ENCODE measurements at places on chromosomes 4 and X.

- no peak for DNase-seq
These were observed 57.7 kb downstream of the PCGF3 start for GRCh38 chr4:763191-763810.

DNA sequence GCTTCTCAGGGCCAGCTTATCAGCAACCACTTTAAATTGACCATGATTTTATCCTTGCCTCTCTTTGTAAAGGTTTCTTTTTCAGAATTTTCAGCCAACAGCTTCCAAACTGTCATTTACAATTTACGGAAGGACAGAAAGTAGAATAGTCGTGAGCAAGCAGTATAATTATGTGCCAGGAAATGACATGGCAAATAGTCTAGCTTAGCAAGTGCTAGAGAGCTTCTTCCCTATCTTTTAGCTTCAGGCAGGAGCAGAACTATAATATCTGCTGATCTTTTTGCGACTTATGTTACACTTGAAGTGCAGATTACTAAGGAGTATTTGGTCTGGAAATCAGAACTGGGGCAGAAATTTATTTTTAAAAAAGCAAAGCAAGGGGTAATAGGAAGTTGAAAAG lies 123.0 kb upstream of the AP1S2 start:
- no peak for DNase-seq

DNA sequence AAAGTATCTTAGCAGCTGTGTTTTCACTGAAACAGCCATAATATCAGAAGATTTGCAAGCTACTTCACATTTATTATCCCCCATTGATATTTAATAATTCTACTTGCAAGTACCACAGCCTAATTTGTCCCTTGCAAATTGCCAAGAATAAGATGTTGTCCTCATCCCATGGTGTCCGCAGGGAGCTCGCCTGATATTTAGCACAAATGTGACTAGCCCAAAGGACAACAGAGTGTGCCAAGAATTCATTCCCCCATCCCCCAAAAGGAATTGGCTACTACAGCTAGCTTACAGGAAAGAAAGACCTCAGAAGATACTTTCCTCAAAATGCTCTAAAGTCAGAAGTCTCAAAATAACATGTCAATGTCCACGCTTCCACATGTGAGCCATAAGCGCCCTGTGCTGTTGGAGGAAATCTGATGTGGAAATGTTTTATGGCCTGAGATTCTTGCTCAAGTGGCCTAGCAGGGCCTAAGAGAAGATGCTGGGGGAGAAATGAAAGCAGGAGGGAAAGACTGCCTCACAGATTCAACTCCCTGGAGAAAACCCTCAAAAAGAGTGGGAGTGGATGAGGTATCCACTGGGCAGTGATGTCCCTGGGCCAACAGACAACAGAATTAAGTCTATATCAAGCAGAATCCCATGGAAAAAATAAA lies 111.4 kb downstream of the SH3KBP1 start:
- DNase-seq = no peak

DNA sequence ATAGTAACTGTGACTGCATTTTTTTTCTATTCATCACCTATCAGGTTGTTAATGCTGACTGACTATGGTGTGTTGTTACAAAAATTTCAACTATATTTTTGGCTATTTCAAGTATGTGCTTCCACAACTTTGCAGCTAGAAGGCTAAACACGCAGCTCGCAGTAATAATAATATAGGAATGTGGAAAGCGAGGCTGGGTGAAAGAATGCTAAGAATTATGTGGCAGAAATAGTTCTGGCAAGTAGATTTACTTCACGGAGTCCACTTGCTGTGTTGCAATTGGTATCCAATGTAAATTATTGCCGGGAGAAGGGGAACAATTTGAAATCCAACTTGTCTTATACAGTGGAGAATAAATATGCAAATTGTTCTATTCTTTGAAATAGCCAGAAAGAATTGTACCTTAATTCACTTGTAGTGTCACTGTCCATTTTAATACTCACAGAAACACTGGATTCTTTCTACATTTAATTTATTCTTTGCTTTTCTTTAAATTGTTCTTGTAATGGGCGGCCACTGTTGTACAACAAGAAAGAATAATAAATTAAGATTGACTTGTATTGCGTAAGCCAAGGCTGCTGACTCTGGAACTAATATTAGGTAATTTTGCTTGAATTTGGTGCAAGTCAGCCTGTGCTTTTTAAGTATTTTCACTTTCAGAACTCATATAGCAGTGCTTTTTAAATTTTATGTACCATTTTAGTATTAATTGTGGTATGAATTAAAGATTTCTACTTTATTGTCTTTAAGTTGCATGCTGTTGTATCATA lies 154.9 kb downstream of the FRMPD4 start:
- no peak for DNase-seq

DNA sequence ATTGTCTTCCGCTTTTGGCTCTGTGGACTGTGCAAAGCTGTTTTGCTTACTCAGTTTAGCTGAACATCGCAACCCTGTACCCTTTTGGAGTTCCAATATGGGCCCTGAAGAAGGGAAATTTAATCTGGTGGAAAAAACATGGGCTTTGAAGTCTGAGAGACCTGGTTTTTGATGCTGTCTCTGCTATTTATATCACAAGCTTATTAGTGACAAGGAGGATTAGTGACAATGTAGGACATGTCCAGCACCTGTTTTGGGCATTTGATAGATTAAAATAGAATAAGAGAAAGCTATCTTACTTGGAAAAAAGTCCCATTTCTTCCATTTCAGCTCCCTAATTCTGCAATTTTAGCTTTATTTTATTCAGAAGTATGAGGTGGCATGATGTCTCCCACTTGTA lies 417.3 kb downstream of the SPRY1 start:
- no peak for DNase-seq

DNA sequence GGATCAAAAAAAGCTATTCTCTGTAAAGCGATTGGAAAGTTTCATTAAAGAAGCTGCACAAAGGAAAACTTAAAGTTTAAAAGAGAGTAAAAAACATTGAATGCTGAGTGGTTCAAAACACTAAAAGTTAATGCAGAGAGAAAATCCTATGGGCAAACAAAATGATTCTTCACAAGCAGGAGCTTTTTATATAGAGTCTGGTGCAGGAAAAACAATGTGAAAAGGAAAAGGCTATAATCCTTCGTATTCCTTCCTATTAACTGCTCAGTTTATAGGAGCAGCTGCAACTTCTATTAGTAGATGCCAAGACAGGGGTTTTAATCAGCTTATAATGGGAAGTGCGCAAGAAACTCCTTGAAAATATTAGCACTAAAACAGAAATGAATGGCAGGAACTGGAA lies 100.7 kb downstream of the PDGFC start:
- no peak for DNase-seq

GRCh38 chr4:110926841-110927400 lies 304.0 kb upstream of the PITX2 start:
- no peak for DNase-seq

DNA sequence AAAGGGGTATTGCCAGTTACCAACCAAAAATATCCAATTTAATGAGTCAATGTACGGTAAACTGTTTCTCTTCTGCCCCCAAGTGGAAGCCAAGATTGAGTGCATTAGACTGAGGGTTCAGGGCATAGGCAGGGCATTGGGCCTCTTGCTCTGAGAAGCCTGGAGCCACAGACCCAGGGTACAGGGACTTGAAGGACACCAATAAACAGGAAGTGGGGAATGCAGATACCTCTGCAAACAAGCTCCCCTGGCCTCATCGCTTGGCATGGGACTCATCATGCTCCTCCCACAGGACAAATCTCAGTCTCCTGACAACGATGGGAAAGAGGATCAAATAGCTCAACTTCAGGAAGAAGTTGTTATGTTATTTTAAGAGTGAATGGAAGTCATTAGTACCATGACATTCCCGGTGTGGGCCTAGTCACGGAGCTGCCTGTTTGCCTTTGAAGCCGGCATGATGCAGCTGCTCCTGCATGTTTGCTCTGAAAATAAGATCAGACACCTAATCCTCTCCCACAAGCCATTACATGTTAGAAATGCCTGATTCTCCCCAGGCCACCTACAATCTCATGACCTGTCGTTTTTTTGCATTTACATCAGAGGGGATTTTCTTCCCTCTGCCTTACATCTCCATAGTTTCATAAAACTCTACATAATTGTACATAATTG lies 224.2 kb downstream of the RCHY1 start:
- DNase-seq = no peak

DNA sequence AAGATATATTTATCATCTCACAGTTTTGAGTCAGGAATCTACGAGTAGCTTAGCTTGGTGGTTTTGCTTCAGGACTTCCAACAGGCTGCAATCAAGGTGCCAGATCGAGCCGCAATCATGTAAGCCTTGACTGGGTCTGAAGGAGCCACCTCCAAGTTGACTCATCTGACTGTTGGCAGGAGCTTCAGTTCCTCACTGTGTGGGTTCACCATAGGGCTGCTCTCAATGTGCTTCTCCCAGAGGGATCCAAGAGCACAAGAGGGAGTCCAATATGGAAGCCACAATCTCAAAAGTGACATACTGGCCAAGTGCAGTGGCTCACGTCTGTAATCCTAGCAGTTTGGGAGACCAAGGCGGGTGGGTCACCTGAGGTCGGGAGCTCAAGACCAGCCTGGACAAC lies 26.5 kb downstream of the DCHS2 start:
- DNase-seq = no peak

- DNase-seq = no peak
These were observed 234.3 kb downstream of the LAS1L start for GRCh38 chrX:65300104-65300809.

DNA sequence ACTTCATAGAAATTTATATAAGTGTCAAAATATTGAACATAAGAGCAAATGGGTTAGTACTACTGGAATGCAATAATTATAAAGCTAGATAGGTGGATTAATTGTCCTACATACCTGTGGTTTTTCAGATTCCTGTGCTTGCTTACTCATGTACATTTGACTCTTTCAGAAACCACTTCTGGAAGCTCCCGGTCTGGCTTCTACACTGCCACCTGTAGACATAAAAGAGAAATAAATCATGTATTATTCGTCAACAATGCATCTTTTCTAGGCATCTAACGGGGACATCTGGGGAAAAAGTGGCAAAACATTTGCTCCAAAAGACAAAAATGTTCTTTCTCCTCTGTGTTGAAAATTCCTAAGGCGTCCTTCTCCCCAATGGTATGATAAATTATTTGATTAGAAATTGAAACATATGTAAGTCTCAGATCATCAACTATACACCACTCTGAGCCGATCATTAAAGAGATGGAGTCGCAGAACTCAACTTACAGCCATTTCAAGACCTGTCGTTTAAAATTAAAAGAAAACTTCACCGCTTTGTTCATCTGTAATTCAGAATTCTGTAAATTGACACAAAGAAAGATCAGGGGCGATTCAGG lies 648.7 kb upstream of the DIPK2B start:
- no peak for DNase-seq

DNA sequence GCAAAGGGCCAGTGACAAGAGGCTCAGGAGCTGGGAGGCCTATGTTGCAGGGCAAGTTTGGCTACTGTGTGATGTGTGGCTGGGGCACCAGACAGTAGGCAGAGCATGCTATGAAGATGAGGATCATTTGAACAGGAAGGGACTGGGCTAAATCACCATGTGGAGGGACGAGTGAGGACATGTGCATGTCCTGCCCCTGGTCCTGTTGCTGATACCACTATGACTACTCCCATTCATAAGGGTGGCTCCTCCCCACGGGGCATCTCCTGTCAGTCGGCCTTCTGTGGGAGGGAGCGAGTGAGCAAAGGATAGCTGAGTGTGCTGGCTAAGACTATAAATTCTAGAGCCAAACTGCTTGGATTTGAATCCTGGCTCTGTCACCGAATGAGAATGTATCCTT lies 139.2 kb downstream of the TMEM164 start:
- no peak for DNase-seq

GRCh38 chr4:172134521-172134920 lies 321.3 kb downstream of the GALNTL6 start:
- DNase-seq = no peak

- no peak for DNase-seq
These were observed 2.7 kb upstream of the TMEM271 start for GRCh38 chr4:578451-579443.

DNA sequence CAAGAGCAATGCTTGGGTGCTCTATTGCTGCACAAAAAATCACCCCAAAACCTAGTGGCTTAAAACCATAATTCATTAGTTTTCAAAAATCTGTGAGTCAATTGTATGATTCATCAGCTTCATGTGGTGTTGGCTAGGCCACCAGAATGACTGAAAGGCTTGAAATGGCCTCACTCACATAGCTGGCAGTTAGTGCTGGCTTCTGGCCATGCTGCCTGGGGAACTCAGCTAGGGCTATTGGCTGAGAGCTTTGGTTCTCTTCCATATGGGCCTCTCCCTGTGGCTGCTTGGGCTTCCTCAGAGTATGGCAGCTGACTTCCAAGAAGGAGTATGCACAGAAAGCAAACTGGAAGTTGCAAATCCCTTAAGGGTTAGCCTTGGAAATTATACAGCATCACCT lies 3.1 kb upstream of the MTMR1 start:
- no peak for DNase-seq

DNA sequence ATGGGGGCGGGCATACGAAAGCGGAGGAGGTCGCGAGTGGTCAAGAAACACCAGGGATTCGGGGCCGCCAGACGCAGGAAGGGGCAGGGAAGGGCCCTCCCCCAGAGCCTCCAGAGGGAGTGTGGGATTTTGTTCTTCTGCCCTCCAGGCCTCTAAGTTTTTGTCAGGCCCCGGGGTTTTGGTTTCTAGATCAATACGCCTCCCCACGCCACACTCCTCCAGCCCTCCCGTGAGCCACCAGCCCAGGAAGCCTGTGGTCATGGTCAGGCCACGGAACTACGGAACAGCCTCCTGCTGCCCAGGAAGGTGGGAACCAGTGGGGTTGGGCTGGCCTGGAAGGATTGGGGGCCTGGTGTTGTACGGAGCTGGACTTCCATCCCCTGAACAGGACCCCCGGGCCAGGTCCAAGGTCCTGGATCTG lies 38.4 kb downstream of the CPLX1 start:
- no peak for DNase-seq

- DNase-seq = no peak
These were observed 13.5 kb upstream of the NKX1-1 start for GRCh38 chr4:1419708-1420107.

- no peak for DNase-seq
These were observed 95.5 kb upstream of the WDR44 start for GRCh38 chrX:118250445-118250844.

GRCh38 chrX:65581661-65582339 lies 47.2 kb upstream of the LAS1L start:
- no peak for DNase-seq

DNA sequence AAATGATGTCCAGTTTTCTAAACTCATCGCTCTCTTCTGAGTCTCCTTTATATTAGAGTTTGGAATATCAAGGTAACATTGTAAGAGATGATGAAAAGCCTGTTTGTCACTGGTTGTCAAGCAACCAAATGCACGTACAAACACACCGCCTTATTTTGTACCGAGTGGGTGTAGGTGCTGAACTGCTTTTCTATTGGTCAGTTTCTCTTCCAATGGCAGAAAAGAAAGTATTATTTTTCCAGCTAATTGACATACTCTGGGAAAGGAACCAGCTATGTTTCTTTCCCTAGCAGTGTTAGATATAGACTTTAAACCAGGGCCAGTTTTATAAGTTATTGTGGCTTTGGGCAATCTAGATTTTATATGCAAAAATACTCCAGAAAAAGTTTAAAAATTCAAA lies 6.6 kb upstream of the PPM1K start:
- DNase-seq = no peak

DNA sequence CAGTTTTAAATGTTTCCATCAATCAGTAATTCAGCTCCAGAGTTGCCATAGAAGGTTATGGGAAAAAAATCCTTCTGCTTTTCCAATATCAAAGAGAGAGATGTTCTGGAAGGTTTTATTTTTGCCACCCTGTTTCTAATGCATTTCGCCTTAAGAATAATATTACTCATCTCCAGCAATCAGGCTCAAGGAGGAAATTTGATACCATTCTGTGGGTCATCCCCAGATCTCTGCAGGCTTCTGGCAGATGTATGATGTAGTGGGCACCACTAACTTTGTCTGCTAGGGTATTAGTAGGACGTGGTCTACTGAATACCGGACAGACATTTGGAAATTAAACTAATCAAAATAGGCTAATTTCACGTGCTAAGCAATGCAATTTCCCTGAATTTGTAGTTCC lies 645.4 kb upstream of the TENM3 start:
- no peak for DNase-seq

All from D721Med (cell line).